Stimulated activated naive B cell treated with anti-CD40 and anti-IgM and Interleukin-4, amounts not matched to agents 10 μg/mL and 1 μg/mL and 100 μg/mL, for 72 hours (primary cell): ENCODE measurements at places on chromosomes 3 and 15.
A peak's percentile ranks its signal among the peaks of the same experiment; 100 is the strongest.

- DNase-seq: peak; percentile 85
Measured at GRCh38 chr15:76987896-76988860, 6.7 kb upstream of the PSTPIP1 start.

DNA sequence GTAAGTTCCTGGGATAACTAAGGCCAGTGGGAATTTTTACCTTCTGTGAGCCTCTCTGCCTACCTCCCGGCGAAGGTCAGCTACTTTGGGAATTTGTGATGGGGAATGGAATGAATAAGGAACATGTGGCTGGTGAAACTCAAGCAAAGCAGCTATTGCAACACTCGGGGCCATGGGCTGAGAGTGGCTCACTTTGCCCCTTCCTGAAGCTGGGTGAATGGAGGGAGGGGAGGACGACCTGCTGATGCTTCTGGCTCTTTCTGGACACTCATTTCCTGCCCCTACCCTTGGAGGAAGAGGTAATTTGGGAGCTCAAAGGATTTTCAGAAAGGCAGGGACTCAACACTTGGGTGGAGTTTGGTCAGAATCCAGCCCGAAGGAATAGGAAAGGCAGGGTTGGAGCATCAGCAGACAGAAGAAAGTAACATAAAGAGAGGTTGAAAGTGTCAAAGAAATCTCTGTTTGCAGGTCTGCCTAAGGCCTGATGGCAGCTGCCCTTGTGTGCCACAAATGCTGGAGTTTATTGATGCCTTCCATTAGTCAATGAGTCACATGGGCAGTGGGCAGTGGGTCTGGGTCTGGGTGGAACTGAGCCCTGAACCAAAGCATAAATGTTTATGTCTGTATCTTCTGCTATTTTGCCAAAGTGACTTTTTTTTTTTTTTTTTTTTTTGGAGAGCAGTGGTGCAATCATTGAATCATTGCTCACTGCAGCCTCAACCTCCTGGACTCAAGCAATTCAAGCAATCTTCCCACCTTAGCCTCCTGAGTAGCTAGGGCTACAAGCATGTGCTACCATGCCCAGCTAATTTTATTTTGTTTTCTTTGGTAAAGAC is 12.4 kb downstream of the LAMP3 start:
- DNase-seq: no peak

- no peak for DNase-seq
Measured at GRCh38 chr15:74138642-74139041, 8.3 kb downstream of the ISLR2 start.

- DNase-seq: no peak
Measured at GRCh38 chr3:176964661-176965060, 232.6 kb downstream of the TBL1XR1 start.

DNA sequence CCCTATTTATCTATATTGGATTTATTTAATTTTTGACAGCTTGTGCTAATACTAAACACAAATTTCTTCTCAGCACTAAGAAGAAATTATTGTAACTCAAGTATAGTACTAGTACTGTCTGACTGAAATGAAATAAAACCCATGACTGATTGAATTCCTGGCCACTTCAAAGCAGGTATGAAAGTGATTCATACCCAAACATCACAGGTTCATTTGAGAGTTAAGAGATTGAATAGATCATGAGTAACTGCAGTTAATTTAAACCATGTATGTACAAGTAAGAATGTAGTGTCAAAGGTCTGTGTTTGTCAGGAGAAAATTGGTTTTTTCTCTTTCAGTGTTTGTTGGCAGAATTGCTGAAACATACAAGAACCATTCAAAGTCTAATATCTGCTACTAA is 332.0 kb upstream of the GRM7 start:
- no peak for DNase-seq

GRCh38 chr3:133208184-133208583 is 170.0 kb downstream of the TMEM108 start:
- no peak for DNase-seq

DNA sequence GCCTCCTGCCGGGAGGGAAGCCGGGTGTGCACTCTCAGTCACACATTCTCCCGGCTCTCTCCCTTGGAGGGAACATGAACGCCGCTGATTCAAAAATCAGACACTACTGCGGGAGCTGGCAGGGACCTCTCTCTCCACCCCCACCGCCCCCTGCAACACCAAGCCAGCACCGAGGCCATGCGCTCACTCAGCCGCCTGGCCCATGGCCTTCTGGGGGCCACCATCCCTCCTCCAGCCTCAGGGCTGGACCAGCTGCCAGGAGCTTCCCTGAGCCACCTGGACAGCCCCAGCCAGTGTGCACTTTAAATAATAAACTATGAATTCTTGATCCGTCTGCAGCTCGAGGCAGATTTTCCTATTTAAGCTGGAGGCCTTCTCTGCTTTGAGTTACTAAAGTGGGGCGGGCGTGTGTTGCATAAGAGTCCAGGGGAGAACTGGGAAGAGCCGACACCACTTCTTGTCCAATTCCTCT is 30.6 kb downstream of the ADAMTS17 start:
- DNase-seq: no peak

GRCh38 chr3:79285871-79286270 is 481.9 kb downstream of the ROBO1 start:
- no peak for DNase-seq

DNA sequence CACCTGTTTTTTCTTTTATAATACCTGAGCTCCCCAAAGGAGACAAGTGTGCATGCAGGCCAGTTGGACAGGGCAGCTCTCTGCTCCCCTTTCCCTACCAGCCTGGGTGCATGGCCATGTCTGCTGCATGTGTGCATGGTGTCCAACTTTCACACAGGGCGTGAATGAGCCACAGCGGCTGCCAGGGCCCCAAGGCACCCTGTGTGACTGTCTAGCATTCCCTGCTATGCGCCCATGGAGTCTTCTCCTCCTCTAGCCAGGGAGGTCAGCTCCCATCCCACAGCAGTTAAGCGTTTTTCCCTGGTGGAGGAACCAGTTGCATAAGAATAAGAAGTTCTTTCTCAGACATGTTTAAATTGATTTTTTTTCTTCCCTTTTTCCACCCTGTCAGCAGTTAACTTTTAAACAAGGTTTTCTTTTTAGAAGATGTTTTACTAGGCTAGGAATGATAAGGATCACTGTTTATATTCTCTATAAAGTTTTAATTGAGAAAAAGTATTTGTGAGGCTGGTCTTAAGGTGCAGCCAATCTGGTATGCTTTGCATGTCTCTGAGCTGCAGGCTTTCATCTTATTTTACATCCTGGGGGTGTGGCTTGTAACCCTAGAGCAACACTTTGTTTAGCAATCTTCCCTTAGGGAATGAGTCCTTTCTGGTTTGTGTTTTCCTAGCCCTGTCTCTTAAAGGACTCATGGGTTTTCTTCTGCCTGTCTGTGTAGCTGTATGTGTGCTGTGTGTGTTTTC is 20.5 kb upstream of the OR5H1 start:
- no peak for DNase-seq
